Endodermal cell (in vitro differentiated cells): ENCODE measurements at places on chromosomes 4 and X. TPM values are rescaled to one million over a fixed set of nuclear protein-coding genes. Genes with fewer than 3 reads are reported as not detected.

Gene TMEM255A
- total RNA-seq, result 0.22 to 2.8 TPM (median 0.44 TPM) in 3 replicates

DNA sequence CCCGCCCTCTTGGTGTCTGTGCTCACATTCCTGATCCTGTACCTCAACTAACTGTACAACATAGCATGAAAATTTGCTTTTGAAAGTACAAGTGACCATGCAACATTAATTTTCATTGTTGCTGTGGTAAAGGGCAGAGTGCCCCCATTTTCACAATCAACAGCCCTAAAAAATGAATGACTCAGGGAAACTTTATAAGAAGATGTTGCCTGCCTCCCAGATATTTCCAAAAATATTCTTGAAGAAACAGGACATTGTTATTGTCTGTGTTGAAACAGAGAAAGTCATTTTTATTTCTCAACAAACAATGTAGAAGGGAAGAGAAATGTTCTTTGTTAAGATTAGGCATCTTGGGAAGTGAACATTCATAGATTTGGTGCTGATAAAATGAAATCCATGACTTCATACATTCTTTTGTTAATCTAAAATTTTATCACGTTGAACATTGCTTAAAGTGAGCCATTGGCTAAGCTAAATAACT lies 113.9 kb upstream of the ANXA3 start:
- DNase-seq, result no peak

Gene AKAP14
- 0.29 and 0.79 TPM in 2 replicates for total RNA-seq

DNA sequence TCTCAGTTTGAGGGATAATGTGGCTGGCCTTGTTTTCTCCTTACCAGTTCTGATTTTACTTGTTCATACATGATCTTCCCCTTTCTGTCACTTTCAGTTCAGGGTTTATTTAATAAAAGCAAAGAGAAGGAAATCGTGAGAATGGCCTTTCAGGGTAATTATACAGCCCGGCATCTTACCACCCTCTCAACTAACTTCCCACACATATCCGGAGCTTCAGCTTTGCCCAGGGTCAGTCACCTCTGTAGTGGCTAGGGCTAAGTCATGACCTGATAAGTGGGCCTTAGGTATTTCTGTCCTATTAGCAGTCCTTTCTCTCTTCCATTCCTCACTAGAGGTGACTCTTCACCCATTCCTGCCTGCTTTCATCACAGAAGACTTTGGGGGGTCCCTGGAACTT lies 15.8 kb downstream of the TRPC5 start:
- DNase-seq, result no peak

Gene NHS
- 6.2 and 7.3 TPM in 2 replicates for total RNA-seq

DNA sequence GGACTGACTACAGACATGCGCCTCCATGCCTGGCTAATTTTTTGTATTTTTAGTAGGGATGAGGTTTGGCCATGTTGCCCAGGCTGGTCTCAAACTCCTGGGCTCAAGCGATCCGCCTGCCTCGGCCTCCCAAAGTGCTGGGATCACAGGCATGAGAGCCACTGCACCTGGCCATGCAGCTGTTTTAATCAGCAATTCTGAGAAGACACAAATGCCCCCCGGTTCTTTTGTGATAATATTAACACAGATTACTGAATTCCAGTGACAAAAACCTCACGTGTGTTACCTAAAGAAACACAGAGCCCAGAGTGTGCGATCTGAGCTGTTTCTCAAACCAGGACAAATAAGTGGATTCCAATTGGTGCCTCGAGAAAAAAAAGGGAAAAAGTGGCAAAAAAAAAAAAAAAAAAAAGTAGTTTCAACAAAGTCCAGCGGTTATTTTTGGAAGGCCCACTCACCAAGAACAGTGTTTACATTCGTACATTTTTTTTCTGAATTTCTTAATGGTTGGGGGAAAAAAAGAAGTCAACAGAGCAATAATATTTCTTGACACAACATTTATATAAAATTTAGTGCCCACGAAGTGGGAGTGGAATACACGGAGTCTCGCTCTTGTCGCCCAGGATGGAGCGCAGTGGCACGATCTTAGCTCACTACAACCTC lies 17.2 kb downstream of the DHRSX start:
- peak; percentile 10 for DNase-seq

Gene RPA4
- total RNA-seq, result 0.22 to 0.97 TPM (median 0.54 TPM) in 3 replicates

Gene COL4A6
- 169 to 205 TPM (median 205 TPM) in 3 replicates for total RNA-seq

GRCh38 chrX:45353456-45353855 lies 152.8 kb upstream of the DIPK2B start:
- DNase-seq, result no peak

GRCh38 chrX:1265086-1265485 lies 3.5 kb upstream of the CSF2RA start:
- no peak for DNase-seq

Gene NPY1R
- 9.1 to 12.0 TPM (median 11.4 TPM) in 3 replicates for total RNA-seq

- no peak for DNase-seq
Measured at GRCh38 chr4:138110815-138111214, 131.3 kb downstream of the SLC7A11 start.

Gene TRAM1L1
- total RNA-seq, result 3.4 to 5.0 TPM (median 4.3 TPM) in 3 replicates

DNA sequence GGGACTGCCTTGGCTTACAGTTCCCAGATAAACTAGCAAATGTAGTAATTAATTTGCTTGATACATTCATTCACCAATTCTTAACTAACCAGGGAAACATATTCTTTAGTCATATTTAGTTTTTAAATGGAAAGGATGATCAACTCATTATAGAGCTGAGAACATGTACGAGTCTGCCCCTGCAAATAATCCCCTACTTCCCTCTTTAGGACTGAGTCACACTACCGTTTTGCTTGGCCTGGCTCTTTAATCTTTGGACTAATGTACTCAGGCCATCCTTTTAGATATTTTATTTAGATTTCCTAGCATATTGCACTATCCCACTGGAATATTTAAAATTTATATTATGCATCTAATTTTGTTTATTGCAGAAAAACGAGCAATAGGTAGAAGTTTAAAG lies 105.5 kb upstream of the LCORL start:
- no peak for DNase-seq

GRCh38 chr4:139514382-139515059 lies 41.5 kb downstream of the SETD7 start:
- DNase-seq, result no peak

GRCh38 chrX:68424719-68425118 lies 8.6 kb downstream of the OPHN1 start:
- no peak for DNase-seq

- DNase-seq, result no peak
Measured at GRCh38 chr4:148214529-148215166, 227.6 kb downstream of the NR3C2 start.

- no peak for DNase-seq
Measured at GRCh38 chr4:21757248-21757647, 191.3 kb downstream of the KCNIP4 start.

DNA sequence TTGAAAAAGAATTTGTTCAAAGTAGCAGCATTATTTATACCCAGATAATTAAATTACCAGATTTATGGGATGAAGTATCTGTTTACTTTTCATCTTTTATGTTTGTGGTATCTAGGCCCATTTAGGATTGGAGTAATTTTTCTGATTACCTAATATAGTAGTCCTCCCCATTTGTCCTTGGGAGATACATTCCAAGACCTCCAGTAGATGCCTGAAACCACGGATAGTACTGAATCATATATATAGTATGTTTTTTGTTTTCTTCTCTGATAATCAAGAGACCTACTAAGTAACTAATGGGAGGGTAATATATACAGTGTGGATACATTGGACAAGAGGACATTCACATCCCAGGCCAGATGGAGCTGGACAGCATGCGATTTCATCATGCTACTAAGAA lies 30.7 kb upstream of the PTPN13 start:
- DNase-seq, result no peak

DNA sequence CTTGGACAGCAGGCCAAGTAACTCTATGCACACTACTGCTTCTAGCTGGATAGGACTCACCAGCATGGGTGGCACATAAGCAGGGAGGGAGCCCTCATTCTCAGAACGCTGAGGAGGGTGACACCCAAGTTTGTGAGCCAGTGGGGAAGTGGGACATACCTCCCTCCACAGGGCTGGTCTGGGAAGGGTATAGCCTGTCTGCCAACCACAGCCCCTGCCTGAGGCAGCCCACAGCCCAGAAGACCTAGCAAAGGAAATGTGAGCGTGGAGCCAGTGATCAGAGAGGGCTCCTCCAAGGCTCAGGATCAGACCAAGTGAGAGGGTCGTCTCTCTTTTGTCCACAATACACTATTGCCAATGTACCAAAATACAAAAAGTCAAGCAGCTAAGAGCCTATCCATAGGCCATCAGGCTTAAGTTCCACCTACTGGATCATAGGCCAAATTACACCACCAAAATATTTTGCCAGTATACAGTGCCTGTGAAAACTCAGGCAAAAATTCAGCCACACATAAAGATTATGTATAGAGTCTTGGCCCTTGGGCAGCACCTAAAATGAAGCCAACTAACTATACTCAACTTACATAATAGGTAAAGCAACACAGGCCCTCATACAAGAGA lies 1203.1 kb downstream of the PCDH18 start:
- peak; percentile 55 for DNase-seq

- DNase-seq, result no peak
Measured at GRCh38 chr4:113785781-113786180, 24.2 kb upstream of the CAMK2D start.
